A673 (cell line): ENCODE measurements at places on chromosomes 7 and 10. TPM values are rescaled to one million over a fixed set of nuclear protein-coding genes. Genes with fewer than 3 reads are reported as not detected.

GRCh38 chr10:86308056-86308455 lies 58.5 kb downstream of the GRID1 start:
- DNase-seq = no peak

- no peak for DNase-seq
These were observed 9.0 kb upstream of the CFTR start for GRCh38 chr7:117470777-117471176.

DNA sequence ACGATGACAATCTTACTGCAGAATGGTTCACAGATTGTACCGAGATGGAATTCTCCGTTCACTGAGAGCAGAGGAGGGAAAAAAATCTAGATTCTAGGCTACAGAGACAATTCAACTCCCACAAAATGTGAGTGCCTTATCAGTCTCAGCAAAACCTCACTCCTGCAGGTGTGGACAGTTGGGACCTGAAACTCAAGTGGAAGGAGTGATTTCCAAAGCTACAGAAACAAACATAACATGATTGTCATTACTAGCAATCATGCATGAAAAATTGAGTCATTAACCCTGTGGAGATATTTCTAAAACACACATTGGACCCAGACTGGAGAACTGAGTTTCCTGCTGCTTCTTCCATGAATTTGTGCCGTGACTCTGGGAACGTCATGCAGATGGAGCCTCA lies 70.3 kb downstream of the CALML3 start:
- DNase-seq = no peak

- no peak for DNase-seq
These were observed 91.5 kb upstream of the KIF5B start for GRCh38 chr10:32147730-32148129.

DNA sequence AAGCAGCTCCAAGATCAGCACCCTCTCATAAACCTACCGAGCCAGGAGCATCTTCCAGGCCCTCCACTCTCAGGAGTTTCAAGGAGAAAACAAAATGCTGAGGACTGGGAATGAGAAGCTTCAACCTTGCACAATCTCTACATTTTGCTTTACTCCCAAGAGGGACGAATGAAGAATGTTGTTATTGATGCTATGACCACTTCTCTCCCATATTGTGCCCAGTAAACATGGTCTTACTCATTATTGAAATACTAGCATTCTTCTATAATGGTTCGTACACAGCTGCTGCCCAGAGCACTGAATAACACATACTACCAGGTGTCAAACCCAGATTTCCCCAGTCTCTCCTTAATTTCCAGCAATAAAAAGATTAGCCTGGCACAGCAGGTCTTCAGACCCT lies 63.4 kb upstream of the BET1 start:
- DNase-seq = no peak

- no peak for DNase-seq
These were observed 98.9 kb upstream of the ARHGAP21 start for GRCh38 chr10:24822590-24822989.

DNA sequence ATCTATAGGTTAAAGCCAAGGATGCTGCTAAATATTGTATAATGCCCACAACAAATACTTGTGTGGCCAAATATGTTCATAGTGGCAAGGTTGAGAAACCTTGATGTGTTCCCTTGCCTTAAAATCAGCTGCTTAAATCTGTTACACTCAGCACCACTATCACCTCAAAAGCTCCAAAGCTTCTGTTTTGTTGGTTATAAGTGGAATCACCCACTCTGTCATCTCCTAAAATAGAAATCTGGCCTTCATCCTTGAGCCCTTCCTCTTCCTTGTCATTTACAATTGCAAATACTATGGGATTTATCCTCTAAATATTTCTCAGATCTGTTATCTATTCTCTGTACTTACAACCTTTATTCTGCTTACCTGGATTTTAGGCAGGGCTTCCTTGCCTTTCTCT lies 61.4 kb downstream of the CPED1 start:
- DNase-seq = no peak

GRCh38 chr7:29886827-29887226 lies 80.5 kb downstream of the WIPF3 start:
- no peak for DNase-seq

- DNase-seq = no peak
These were observed 133.6 kb downstream of the TMEM26 start for GRCh38 chr10:61319386-61320256.

DNA sequence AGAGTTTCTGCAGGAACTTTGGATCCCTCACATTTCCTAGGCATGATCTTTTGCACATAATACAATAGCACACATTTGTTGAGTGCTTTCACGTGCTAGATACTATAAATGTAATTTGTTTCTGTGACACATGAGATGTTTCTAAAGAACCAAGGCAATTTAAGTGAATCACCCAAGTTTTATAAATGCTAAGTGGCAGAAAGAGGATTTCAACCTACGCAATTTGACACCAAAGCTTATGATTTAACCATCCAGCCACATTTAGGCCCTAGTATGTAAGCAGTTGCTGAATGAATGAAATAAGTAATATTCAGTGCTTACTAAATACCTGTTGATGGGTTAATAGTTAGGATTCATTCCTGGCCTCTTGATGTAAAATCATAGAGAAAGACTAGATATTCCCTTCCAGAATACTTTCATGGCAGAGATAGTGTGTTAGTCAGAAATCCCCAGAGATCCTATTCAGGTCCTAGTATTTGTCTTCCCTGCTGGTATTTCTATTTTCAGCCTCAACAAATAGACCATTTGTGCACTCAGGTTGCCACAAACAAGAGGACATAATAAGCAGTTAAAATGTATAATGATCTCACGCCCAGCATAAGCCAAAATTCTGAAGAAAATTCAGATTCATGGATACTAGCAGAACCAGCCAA lies 572.6 kb downstream of the IPMK start:
- DNase-seq = no peak

The SUFU gene
- 20.5 and 23.3 TPM in 2 replicates for total RNA-seq

The ANKRD30A gene
- not detected in 2 replicates for total RNA-seq
